Left kidney (tissue), 8 donors: ENCODE measurements at places on chromosomes 12 and 14. TPM values are rescaled to one million over a fixed set of nuclear protein-coding genes. Genes with fewer than 3 reads are reported as not detected.

The ASPG gene
- 12.3 TPM for polyA plus RNA-seq

DNA sequence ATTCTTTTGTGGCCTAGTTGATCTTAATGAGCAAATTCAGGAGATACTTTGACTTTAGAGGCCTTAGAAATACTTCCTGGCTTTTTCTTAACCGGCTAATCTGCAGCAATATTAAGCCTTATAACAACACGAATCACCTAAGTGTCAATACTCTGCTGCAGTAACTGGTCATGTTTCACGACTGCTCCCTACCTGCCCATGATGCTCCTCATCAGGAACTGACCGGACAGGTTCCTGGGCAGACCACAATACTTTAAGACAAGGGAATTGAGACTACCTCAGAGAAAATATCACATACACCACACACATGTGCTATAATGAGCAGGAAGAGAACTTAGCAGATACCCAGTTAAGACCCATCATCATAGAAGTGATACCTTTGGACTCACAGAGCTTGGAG, 211.9 kb upstream of the BMP4 start:
- DNase-seq: no peak

DNA sequence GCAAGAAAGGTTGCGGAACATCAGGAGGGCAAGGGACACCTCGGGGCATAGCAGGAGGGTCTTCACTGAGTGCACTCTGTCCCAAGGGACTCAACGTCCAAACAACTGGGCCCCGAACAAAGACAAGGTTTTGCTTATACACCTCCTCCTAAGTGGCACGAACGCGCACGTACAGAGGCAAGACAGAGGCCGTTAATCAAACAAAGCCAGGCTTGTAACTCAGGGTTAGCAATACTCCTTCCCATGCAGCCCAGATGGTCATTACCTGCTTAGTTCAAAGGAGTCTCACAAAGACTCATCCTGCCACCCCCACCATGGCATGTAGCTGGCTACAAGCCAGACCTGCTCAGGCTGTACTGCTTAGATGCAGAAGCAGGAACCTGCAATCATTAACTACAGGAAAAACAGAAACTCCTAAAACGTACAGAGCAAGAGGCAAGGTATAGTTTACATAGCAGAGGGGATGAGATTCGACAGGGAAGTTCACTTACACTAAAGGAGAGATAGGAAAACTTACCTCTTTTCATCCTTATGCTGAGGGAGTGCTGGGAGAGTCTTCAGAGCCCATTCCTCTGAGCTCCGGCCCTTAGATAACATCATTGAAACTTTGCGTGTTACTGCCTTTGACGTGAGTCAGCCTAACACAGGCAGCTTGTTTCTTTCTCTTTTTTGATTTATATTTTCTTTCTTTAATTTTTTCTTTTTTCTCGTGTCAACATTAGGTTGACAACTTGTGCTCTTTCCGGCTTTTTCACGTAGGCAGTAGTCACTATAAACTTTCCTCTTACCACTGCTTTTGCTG, 1319.1 kb downstream of the TMEM121 start:
- peak; percentile 24 for DNase-seq

DNA sequence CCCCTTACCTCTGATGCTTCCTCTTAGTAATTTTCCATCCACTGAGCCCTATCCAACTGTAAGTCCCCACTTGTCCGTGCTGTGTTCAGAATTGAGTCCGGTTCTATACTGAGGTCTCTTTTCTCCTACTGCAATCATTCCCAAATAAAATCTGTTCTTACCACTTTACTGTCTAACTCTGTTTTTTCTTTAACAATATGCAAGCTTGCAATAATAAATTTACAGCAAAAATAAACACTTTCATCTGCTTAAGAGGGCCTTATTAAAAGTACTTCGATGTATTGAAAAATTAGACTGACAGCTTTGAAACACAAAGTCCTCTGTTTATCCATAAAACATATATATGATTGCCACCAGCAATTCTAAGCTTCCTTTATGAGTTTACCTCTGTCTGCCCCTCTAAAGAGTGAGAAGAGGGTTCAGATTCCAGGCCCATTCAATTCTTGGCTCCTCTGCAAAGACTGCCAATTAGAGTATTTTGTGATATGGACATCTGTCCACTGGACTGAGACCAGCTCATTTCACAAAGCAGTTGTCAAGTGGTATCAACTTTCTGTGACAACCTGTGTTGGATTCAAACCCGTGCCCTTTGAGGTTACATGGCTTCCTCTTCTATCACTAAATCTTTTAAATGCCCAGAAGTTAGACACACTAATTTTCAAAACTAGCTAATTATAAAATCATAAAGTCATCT, 39.9 kb upstream of the G2E3 start:
- no peak for DNase-seq

GRCh38 chr12:107903341-107904061, 129.0 kb downstream of the ASCL4 start:
- DNase-seq: no peak

GRCh38 chr14:71666571-71667145, 265.6 kb upstream of the RGS6 start:
- DNase-seq: no peak

DNA sequence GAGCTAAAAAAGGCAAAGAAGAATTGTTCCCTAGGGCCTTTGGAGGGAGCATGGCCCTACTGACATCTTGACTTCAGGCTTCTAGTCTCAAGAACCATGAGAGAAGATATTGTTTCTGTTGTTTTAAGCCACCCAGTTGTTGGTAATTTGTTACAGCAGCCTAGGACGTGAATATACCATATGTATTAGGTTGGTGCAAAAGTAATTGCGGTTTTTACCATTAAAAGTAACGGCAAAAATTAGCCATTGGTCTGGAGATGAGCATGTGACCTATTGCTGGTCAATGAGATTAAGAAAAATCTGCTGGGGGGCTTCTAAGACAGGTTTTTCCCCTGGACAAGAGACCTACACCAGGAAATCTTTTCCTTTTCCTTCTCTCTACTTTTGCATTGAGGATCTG, 9.8 kb upstream of the HRK start:
- no peak for DNase-seq

DNA sequence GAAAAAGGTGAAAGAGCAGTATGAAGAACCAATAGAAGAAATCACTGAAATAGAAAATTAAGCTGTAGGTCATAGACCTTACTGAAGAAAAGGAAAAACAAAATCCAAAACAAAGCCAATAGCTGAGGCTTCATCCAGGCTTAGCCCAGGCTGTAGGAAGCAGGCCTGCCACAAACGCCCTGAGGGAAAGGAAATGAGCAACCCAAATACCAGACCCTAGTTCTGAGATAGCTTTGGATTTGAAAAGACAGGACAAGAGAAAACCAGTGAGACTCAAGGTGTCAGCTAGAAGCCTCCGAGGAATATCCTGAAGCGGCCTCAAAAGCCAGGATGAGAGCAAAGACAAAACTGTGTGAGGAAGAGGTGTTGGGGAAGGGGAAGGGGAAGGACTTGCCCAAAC, 79.2 kb downstream of the FERMT2 start:
- DNase-seq: no peak

GRCh38 chr12:42129595-42130204, 15.0 kb downstream of the GXYLT1 start:
- peak; percentile 77 for DNase-seq

- DNase-seq: no peak
Measured at GRCh38 chr14:36426836-36427235, 93.2 kb downstream of the NKX2-1 start.
